Diencephalon (tissue), 1 donor: ENCODE measurements at places on chromosomes 12 and 14. TPM values are rescaled to one million over a fixed set of nuclear protein-coding genes. Genes with fewer than 3 reads are reported as not detected.

KLRB1 gene
- not detected for total RNA-seq

PTGER2 gene
- 0.46 TPM for total RNA-seq

TMX1 gene
- total RNA-seq, result 35.5 TPM

NPAS3 gene
- total RNA-seq, result 53.1 TPM

CYP46A1 gene
- total RNA-seq, result 19.6 TPM

VWF gene
- 18.5 TPM for total RNA-seq

ABHD12B gene
- total RNA-seq, result 2.1 TPM

CCDC59 gene
- total RNA-seq, result 33.9 TPM

PZP gene
- total RNA-seq, result 0.23 TPM

IL23A gene
- 0.92 TPM for total RNA-seq

SCN8A gene
- total RNA-seq, result 74.3 TPM

LRRC9 gene
- 12.7 TPM for total RNA-seq

FGF23 gene
- total RNA-seq, result not detected

TMEM132D gene
- total RNA-seq, result 17.1 TPM

ARMH4 gene
- 56.1 TPM for total RNA-seq

BCL7A gene
- total RNA-seq, result 39.7 TPM

NEDD8 gene
- total RNA-seq, result 94.6 TPM

COCH gene
- total RNA-seq, result 36.4 TPM
